ENCODE measurements at places on chromosomes 2 and 18. TPM values are rescaled to one million over a fixed set of nuclear protein-coding genes. Genes with fewer than 3 reads are reported as not detected.

Gene CHST9
- total RNA-seq, result not detected

GRCh38 chr2:150571121-150571520 is 83.7 kb upstream of the RND3 start:
- DNase-seq, result no peak

Gene ATP6V1B1
- total RNA-seq, result not detected

GRCh38 chr2:147867050-147867449 is 22.2 kb downstream of the ACVR2A start:
- no peak for DNase-seq

DNA sequence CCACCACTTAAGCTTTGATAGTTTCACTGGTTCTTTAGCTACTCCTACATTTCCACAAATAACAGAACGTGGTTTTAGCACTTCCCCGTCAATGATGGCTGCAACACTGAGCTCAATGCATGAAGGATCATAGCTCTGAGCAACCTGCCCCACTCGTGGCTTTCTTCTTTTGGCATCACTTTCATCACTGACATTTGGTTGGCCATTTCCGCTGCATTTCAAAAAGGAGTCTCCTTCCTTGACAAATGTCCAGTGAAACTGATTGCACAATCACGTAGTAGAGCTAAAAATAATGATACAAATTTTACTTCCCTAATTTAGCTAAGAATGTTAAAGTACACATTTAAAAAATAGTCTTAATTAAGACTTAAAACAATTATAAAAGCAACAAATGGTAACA is 205.2 kb upstream of the HDAC4 start:
- no peak for DNase-seq

GRCh38 chr2:176088048-176088936 is 4.2 kb upstream of the HOXD13 start:
- DNase-seq, result peak; percentile 50

DNA sequence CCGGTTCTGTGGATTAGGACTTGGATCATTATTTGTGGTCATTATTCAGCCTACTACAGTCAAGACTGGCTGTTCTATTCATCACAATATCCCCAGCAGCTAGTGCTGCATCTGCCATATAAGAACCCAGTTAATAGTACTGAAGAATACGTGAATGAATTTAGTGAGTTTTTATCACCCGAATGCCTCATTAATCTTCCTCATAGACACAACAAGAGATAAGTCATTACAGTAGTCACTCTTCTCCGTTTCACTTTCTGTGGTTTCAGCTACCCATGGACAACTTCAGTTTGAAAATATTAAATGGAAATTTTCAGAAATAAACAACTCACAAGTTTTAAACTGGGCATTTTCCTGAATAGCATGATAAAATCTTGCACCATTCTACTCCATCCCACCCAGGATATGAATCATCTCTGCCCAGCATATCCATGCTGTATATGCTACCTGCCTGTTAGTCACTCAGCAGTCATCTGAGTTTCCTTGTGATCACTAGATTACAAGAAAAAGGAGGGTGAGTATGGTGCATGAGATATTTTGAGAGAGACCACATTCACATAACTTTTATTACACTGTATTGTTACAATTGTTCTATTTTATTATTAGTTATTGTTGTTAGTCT is 363.7 kb upstream of the CHAC2 start:
- no peak for DNase-seq

DNA sequence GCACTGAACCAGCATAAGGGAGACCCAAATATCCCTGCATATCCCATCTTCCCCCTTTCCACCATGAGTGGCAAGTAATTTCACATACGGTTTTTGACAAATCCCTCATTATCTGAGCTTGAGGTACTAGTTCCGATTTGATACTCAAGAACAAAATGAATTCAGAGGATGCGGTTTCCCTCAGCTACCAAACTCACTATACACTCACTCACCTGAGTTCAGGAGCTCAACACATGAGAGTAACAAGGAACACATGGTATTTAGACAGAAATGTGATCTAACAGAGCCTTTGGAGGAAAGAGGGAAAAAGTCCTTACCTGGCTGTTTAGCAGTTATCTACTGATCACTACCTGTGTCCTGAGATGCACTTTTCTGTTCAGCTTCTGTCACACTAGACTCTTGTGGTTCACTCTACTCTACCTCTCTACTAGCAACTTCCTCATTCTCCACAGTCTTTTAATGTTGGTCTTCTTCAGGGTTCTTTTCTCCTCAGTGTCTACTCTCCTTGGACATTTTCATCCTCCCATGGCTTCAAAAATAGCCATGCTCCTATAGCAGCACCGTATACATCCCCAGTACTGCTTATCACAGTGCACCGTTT is 25.1 kb downstream of the ASXL2 start:
- DNase-seq, result no peak

All from dermis microvascular lymphatic vessel endothelial cell (primary cell).